NCI-H446 (cell line): ENCODE measurements at places on chromosomes 4 and X.

GRCh38 chrX:21781525-21781924 is 23.6 kb upstream of the SMPX start:
- peak; percentile 4 for DNase-seq

- no peak for DNase-seq
These were observed 278.1 kb downstream of the NKX6-1 start for GRCh38 chr4:84220990-84221389.

GRCh38 chrX:2545144-2545543 is 44.4 kb upstream of the DHRSX start:
- no peak for DNase-seq

- no peak for DNase-seq
These were observed 21.4 kb upstream of the PLCXD1 start for GRCh38 chrX:259692-260355.

DNA sequence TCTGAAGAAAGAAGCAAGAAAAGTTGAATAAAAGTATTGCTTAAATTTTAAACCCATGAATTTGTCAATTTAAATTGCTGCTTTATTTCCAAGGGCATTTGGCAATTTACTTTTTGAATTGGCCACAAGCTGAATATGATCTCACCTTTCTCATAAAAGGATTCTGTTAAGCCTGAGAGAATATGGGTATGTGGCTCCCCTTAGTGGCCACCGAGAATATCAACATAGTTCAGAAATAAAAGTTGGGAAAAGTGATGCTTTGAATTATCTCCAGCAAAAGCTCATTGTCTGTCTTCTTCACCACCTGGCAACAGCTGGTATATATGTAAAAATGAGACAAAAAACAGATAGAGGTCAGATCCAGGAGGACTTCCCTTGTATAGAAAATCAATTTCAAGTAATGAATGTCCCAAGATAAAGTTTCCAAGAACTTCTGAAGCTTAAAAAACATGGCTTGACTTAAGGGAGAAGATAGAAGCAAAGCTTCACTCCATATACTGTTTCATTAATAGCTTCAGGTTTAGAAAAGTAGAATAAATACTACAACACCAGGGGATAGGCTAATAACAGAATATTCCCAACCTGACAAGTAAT is 290.7 kb upstream of the FAM241A start:
- DNase-seq, result peak; percentile 10

DNA sequence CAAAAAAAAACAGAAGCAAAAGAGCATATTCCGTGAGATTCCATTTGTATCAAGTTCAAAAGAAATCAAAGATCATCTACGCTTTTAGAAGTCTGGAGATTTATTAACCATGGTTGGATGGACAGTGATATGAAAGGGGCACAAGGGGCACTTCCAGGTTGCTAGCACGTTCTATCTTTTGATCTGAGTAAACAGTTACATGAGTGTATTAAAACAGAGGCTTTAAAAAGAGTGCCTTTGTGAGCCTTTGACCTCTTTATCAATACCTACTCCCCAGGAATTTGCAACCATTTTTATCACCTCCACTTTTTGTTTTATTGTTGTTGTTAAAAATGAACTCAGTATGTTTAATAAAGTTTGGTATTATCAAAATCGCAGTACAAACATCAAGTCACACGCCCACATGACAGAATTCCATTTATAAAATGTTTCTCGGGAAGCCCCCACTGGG is 72.4 kb upstream of the UCP1 start:
- DNase-seq, result no peak

DNA sequence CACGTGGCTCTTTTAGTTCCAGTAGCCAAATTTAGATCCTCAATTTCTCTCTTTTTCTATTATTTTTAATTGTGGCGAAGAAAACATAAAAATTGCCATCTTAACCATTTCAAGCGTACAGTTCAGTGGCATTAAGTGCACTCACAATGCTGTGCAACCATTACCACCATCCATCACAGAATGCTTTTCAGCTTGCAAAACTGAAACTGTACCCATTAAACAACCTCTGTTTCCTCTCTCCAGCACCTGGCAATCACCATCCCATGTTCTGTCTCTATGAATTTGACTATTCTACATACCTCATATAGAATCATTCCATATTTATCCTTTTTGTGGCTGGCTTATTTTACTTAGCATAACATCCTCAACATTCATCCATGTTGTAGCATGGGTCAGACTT is 74.9 kb downstream of the METTL14 start:
- DNase-seq, result no peak

- DNase-seq, result no peak
These were observed 10.7 kb upstream of the S100P start for GRCh38 chr4:6682862-6683590.

GRCh38 chr4:41873380-41874295 is 61.6 kb upstream of the TMEM33 start:
- DNase-seq, result no peak

- DNase-seq, result no peak
These were observed 104.4 kb downstream of the PJA1 start for GRCh38 chrX:69060631-69061408.

GRCh38 chr4:144634978-144635747 is 10.8 kb upstream of the HHIP start:
- no peak for DNase-seq

DNA sequence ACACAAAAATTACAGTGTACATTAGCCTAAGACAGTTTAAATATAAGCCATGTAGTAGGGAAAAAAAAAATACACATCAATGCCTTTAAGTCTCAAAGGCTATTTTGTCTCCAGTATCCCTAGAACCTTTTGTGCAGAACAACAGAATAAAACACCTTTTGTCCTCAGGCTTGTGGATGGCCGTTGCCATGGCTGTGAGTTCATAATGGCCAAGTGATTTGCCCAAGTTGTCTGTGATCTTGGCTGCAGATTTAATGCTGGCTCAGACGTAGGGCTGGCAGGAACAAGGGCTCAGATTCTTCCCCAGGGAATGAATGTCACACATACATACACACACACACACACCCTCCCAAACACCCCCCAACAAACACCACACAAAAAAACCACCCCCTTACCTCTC is 25.3 kb downstream of the GPM6B start:
- DNase-seq, result peak; percentile 17

DNA sequence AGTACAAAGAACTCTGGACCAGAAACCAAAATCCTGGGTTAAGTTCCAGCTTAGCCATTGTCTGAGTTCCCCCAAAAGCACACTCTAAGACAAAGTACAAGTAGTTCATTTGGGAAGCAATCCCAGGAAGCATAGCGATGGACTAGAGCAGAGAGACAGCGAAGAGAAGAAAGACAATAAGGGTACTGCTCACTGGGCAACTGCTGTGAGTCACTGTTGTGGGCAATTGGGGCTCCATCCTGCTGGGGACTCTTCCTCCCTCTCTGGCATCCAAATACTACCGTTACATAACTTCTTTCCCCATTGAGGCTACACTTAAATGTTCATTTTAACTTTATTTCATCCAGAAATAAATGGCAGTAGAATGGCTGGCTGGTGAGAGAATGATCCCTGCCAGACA is 14.1 kb downstream of the SRPX start:
- DNase-seq, result no peak

GRCh38 chr4:99435154-99435553 is at the start of gene ADH7:
Gene ADH7, minus strand, starts transcription at chr4:99435342. Its CDS starts 109 bp downstream, at chr4:99435233.
- DNase-seq, result no peak

- no peak for DNase-seq
These were observed 38.1 kb upstream of the CXorf38 start for GRCh38 chrX:40685362-40685918.

- no peak for DNase-seq
These were observed 11.4 kb upstream of the PARM1 start for GRCh38 chr4:74921490-74921889.

GRCh38 chr4:85086721-85087120 is 120.2 kb upstream of the WDFY3 start:
- no peak for DNase-seq

GRCh38 chr4:48018112-48018511 is 1.5 kb downstream of the NIPAL1 start:
- no peak for DNase-seq

DNA sequence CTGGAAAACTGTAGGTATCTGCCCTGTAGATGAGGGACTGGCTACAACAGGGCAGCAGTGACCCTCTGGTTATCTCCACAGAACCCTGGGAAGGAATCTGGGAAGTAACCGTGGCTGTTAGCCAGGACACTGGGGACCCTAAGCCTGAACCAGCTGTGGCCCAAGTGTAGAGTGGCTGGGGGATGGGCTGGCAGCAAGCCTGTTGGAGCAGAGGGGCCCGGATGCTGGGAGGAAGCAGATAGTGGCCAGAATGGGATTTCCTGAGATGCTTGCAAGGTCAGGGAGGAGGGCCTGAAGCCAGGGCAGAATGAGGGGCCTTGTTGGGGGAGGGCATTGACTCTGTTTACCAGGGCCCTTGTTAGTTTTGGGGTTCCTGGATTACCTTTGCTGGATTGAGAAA is 161.0 kb upstream of the EOLA2 start:
- DNase-seq, result no peak

DNA sequence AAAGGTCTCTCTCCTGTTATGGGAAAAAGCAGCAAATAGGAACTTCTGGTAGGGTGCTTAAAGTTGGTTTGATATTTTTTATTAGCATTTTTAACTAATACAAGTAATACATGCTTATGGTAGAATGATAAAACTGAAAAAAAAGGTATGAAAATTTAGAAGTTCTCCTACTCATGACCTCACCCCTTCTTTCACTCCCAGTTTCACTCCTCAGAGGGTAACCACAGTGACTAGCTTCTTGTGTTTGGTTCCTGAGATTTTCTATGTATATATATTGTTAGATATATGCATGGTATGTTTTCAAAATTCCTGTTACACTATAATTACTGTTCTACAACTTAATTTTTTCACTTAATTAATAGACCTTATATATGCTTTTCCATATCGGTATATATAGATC is 66.5 kb downstream of the AR start:
- no peak for DNase-seq

GRCh38 chr4:182928061-182928460 is 10.9 kb upstream of the DCTD start:
- no peak for DNase-seq

- no peak for DNase-seq
These were observed 1215.8 kb downstream of the RAPGEF2 start for GRCh38 chr4:160318567-160319220.

DNA sequence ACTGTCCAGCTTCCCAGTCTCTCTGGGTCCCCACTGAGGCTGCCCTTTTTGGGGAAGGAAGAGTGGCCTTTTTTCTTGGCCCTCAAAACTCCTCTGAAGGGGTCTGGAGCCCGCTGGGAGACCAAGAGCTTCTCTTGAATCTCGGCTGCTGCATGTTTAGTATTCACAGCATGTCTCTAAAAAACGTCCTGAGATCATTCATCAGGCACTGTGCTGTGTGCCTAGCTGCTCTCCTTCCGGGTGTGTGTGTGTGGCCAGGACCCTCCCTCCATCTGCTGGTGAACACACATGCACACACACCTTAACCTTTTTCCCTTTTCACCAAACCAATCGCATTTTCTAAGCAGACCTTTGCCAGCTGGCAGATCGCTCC is 841 bp upstream of the FRMPD3 start:
- no peak for DNase-seq

- DNase-seq, result no peak
These were observed 83.5 kb downstream of the SYNPO2 start for GRCh38 chr4:118972167-118972566.

GRCh38 chrX:104432321-104432720 is 133.7 kb upstream of the IL1RAPL2 start:
- DNase-seq, result no peak

GRCh38 chr4:25676221-25676620 is 20.6 kb downstream of the SLC34A2 start:
- DNase-seq, result no peak

GRCh38 chr4:73862322-73862721 is 6.9 kb upstream of the CXCL1 start:
- DNase-seq, result no peak

DNA sequence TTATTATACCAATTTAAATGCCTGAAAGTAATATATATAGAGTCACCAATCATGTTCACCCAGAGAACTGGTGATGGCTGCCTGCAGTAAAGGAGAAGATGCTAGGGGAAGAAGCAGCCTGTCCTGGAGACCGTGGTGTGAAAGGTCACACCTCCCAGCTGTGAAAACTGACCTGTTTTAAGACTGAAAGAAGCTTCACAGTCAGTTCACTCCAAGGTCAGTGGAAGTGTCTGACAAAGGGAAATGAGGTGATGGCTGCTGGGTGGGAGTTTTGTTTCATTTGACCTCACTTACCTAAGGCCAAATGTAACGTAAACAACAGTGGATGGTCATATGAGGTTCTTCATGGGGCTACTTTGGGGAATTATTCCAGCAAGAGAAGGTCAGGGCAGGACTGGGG is 352.1 kb upstream of the GATB start:
- DNase-seq, result no peak

GRCh38 chrX:100931218-100931924 is 2.7 kb upstream of the XKRX start:
- DNase-seq, result no peak

DNA sequence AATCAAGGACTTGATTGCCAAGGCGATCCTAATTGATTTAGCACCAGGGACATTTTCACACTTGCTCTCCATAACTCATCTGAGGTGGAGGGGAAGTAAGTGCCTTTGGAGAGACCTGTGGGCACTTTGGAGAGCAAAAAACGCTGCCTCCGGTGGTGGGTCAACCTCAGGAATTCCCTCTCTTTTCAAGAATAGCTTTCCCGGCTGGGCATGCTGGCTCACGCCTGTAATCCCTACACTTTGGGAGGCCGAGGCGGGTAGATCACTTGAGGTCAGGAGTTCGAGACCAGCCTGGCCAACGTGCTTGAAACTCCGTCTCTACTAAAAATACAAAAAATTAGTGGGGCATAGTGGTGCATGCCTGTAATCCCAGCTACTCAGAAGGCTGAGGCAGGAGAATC is 49.2 kb downstream of the PRPS1 start:
- no peak for DNase-seq

- DNase-seq, result no peak
These were observed 311.4 kb downstream of the RAPGEF2 start for GRCh38 chr4:159414305-159414704.

GRCh38 chr4:36081185-36081584 is 163.1 kb downstream of the ARAP2 start:
- no peak for DNase-seq

- DNase-seq, result no peak
These were observed 306.5 kb downstream of the CAMK2D start for GRCh38 chr4:113455061-113455460.

- no peak for DNase-seq
These were observed 623.9 kb downstream of the CENPC start for GRCh38 chr4:66921433-66921832.

DNA sequence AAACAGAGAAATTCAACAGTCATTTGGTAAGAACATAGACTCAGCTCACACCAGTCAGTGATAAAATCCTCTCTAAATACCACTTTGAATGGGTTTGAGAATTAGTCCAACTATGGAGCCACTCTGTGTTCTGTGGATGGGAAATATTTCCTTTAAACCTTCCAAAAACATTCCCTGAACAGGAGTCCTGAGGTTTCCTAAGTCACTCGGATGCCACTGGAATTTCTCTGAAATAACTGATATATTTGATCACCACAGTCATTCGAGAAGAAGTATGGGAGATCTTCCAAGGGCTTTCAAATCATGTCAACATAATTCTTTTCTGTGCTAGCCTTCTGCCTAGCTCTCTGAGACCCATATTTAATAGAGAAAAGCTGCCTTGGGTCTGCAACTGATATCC is 958.6 kb downstream of the STIM2 start:
- DNase-seq, result no peak
